ENCODE measurements at places on chromosomes 16 and 17.

GRCh38 chr17:59370593-59371299 is 39.3 kb downstream of the YPEL2 start:
- no peak for ATAC-seq

- ATAC-seq = no peak
Measured at GRCh38 chr17:27585153-27585681, 45.8 kb upstream of the LGALS9 start.

DNA sequence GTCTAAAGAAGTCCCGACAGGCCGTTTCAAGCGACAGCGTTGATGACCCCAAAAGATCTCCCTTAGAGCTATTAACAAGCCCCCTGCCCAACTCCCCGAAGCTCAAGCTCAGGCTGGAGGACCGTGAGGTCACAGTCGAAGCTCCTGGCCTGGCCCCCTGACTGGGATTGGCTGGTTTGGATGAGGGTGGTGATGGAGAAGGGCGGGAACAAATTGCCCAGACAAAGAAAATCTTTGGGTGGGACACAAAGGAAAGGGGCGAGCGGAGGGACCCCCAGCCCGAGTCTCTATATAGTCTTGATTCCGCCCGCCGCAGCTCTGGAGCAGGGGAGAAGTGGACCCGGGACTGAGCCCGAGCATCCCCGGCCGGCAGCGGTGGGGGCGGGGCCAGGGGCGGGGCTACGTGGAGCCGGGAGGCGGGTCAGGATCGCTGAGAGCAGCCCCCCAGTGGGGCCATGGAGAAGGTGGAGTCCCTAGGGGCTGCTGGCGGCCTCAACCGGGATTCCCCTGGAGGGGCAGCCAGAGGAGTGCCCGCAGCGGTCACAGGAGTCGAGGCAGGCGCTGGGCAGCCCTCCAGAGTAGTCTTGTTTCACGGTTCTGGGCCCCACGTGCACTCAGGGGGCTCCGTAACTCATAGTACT is 982 bp upstream of the NEURL4 start:
- peak; percentile 62 for ATAC-seq

DNA sequence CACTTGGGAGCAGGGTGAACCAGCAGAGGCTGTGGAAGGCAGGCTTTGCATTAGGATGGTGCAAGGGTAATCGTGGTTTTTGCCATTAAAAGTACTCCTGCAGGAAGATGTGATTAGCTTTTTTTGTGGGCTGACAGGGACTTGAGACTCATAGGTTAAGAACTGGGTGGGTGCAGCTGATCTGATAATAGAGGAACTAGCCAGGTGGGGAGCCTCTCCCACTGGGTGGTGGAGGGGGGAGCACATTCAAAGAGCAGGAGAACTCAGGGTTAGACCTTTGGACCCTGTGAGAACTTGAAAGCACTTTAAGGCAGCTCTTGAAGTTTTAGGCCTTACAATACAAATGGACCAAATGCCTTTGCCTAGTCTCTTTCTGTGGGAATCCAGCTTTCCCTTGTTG is 32.4 kb downstream of the CCL4 start:
- no peak for ATAC-seq

GRCh38 chr17:45282683-45283644 is 21.1 kb upstream of the SPATA32 start:
- ATAC-seq = peak; percentile 57

DNA sequence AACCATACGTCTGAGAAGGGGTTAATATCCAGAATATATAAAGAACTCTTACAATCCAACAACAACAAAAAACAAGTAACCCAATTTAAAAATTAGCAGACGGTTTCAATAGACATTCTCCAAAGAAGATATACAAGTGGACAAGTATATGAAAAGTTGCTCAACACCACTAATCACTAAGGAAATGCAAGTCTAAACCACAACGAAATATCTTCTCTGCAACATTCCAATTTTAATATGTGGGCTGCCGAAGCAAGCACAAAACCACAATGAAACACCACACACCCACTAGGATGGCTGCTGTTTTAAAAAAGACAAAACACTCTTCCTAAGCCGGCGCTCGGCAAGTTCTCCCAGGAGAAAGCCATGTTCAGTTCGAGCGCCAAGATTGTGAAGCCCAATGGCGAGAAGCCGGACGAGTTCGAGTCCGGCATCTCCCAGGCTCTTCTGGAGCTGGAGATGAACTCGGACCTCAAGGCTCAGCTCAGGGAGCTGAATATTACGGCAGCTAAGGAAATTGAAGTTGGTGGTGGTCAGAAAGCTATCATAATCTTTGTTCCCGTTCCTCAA is 5.9 kb upstream of the SLC13A2 start:
- peak; percentile 57 for ATAC-seq

DNA sequence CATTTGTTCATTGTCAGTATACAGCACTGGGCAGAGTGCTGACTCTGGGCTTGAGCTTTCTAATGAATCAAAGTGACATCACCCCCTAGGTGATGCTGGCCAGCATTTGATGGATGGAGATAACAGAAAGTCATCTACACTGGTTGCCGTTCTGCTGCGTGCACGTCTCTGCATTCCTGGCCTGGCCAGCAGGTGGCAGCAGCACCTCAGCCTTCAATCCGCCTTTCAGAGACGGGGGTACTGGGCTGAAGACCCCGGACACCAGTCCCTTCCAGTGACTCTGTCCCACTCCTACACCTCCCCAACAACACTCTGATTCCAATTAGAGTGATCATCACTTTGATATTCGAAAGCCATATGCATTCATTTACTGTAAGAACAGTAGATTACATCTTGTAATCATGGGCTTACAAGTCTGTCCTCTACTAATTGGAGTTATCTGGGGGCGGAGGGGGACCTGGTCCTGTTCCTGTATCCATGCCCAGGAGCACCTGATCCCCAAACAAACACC is 6.0 kb downstream of the CPSF4L start:
- ATAC-seq = peak; percentile 98

DNA sequence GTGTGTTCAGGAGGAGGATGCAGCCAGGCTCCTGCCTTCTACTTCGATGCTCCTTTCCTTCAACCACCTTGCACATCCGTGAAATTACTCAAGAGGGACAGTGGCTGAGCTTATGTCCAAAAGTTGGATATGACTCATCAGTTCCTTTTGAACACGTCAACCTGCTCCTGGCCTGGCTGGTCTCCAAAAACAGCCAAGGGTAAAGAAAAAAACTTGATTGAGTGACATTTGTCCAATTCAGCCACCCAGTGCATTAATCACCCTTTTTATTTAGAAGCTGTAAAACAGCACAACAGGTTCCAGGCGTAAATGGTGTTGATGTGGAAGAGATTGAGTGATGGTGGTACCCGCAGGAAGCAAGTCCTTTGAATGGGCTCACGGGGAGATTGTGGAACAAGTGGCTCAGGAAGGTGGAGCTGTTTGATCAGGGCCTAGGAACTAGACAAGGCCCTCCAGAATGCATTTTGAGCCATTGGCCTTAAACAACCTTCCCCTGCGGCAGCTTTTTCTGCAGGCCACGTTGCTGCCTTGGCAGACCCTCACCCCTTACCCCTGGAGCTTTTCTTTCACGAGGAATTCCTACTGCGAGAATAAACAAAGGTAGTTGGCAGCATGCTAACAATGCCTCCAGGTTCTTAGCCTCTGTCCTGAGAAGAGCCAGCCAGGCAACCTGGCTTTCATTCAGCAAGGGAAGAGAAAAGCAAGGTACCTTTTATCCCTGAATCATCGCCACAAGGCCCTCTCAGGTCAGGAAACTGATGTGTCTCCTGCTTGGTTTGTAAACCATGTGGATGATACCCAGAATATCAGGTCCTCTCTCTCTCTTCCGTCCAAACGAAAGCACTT is 173.3 kb upstream of the CACNG5 start:
- no peak for ATAC-seq

DNA sequence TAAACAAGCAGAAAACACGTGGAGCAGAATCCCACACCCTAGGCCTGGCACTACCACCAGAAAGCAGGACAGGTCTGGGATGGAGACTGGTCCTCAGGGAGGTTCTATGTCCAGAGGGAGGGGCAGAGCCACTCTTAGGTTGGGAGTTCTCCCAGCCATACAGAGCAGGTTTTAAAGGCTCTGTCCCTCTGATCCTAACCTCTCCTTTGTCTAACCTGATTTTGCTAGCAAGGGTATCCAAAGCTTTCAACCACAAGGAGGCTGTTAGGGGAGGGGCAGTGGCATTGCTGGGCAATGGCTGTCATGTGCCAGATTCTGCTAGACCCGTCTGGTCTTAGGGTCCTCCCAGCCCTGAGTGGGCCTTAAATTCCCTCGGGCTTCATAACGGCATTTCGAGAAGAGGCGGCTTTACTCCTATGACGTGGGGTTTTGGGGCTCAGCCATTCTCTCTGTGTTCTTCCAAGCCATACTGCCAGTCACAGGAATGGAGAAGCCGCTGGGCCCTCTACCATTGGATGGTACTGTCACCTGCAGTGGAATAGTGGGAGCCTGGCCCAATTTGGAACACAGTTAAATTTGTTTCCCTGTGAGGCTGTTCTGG is 5.7 kb downstream of the TPPP3 start:
- ATAC-seq = no peak

- peak; percentile 96 for ATAC-seq
Measured at GRCh38 chr17:36148559-36149295, 27.7 kb downstream of the TBC1D3B start.

GRCh38 chr16:85796599-85796998 is 2.7 kb downstream of the EMC8 start:
- no peak for ATAC-seq

DNA sequence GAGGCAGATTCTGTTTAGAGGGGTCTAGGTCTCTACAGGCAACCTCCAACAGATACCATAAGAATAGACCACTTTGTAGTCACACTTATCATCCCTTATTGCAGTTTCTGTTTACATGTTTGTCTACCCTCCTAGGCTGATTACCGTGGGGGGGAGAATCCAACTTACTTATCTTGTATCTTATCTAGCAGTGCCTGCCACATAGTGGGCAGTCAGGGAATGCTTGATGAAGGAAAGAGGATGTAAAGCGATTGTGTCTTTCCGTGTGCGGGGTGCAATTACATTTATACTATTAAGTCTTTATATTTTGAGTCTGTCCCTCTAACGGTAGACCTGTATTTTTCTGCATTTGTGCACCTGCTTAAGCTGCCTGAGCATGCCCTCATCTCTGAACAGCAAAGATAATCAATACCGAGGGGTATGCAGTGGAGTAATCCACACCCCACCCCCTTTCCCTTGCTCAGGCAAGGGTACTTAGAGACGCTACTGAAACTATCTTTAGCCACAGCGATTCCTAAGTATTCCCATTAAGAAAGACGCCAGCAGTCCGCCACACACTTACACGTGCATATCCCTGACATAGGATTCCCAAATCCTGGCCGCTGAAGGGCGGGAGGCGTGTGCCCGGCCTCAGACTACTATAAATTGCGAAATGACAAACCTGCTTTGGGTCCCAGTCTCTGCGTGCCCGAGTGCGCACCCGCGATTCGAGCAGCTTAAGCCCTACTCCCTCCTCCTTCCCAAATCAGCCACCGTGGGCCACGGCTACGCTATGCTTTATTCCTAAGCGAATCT is 635 bp upstream of the AATF start:
- ATAC-seq = no peak

- ATAC-seq = no peak
Measured at GRCh38 chr16:86073103-86073625, 174.2 kb downstream of the IRF8 start.

DNA sequence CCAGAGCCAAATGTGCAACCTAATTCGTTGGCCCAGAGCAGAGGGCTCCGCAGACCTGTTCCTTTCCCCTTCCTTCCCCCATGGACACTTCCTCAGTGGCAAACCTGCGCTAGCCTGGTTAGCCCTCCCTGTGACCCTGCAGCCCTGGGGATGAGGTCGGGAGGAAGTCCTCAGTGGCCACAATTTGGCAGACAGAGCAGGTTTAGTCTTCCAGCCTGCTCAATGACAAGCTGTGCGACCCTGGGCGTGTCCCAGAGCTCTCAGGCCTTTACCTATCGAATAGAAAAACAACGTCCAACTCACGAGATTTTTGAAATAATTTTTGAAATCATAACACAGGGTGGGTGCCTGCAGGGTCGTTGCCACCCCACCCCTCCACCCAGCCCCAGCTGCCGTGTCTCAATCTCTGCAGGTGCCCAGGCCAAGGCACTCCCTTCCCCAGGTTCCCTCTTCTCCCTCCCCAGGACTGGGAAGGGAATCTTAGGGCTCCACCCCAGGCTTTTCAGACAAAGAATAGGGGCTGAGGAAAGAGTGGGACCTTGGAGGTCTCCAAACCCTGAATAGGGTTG is 1.4 kb downstream of the HBM start:
- ATAC-seq = no peak

DNA sequence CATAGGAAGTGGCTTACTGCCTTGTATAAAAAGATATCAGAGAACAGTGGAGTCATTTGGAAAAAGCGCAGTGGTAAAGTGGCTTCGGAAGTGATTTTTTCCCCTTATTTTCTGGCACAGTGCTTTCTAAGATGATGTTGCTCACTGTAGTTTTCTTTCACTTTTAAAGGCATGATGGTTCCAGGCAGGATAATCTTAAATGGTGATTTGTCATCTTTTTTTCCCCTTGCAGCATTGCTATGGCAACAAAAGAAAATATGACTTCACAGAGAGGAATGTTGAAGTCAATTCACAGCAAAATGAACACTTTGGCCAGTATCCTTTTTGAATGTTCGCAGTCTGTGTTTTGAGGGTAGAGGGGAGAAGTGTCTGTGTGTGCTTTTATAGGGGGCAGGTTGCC is 42.5 kb downstream of the GOSR1 start:
- peak; percentile 79 for ATAC-seq

- peak; percentile 1 for ATAC-seq
Measured at GRCh38 chr16:50547340-50548124, 664 bp upstream of the NKD1 start.

GRCh38 chr17:58991718-58992331 is 114.9 kb downstream of the TRIM37 start:
- ATAC-seq = no peak

GRCh38 chr17:18309202-18309601 is 5.6 kb downstream of the TOP3A start:
- ATAC-seq = no peak

- ATAC-seq = peak; percentile 62
Measured at GRCh38 chr17:75059369-75060345, 12.6 kb downstream of the KCTD2 start.

DNA sequence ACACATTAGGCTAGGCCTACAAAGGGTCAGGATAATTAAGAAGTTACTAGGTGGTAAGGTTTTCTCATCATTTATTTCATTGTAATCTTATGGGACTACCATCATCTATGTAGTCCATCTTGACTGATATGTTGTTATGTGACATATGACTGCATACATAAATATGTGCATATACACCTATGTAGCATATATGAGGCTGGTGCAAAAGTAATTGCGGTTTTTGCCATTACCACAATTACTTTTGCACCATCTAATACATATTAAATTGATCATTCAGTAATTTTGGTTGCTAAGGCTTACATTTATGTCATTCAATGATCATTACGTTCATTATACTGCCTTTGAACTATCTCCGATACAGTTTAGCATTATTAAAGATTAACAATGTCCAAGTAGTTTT is 167.8 kb upstream of the AXIN2 start:
- no peak for ATAC-seq

- ATAC-seq = no peak
Measured at GRCh38 chr17:58002973-58003372, 4.1 kb downstream of the SRSF1 start.

GRCh38 chr17:49333804-49334203 is 28.2 kb downstream of the ZNF652 start:
- no peak for ATAC-seq

- ATAC-seq = no peak
Measured at GRCh38 chr17:61833536-61834193, 29.7 kb downstream of the BRIP1 start.

Data from motor neuron (in vitro differentiated cells).